Stimulated activated CD8-positive, alpha-beta memory T cell treated with anti-CD3 and anti-CD28 coated beads, Interleukin-4, amount 100 ng/mL, for 1 hour (primary cell): ENCODE measurements at places on chromosomes 6 and 20.

DNA sequence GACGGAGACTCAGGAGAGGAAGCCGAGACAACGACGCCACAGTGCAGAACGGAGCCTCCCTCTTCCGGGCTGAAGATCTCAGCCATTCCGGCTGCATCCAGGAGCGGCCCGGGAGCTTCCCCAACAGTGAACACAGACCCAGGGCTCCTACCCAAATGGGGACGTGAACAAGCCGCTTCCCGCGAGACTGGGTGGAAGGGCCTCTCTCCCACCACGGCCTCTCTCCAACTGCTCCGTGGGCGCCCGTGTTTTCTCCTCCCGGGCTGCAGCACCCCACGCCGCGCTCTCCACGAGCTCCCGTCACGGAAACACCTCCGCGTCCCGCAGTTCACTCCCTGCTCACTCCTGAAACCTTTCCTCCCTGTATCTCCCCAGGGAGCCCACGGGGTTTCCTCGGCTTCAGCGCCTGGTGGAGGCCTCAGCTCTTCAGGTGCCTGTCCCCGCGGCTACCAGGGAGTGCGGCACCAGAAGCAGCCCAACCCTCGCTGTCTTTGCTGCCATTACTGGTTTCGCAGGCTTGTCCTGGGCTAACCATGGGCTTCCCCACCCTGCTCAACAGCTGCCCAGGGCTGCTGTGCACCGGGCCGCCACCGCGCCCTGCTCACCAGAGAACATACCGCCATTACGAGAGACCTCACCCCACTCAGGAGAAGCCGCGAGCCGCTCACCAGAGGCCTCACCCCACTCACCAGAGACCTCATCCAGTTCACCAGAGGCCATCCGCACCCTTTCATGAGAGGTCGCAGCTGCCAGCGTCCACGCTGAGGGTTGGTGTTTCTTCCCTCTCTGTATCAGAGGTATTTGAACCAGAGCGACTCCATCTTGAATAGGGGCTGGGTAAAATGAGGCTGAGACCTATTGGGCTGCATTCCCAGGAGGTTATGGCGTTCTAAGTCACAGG, 922.8 kb downstream of the QKI start:
- DNase-seq = no peak

GRCh38 chr6:82906951-82907350, 158.7 kb downstream of the UBE3D start:
- DNase-seq = no peak

DNA sequence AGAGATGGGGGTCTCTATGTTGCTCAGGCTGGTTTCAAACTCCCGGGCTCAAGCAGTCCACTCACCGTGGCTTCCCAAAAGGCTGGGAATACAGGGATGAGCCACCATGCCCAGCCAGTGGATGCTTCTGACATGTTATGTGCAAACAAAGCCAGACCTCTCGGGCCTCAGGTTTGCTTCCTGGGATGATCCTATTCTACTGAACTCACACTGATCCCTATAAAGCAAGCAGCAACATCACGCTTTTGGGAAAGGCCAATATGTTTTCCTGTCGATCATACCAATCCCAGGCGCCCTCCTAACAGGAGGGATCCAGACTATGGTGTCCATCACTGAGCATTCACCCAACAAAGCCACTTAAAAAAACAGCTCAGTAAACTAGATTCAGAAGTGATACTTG, 60.2 kb downstream of the CSE1L start:
- no peak for DNase-seq

GRCh38 chr6:133129556-133129955, 111.6 kb upstream of the EYA4 start:
- DNase-seq = no peak

- DNase-seq = no peak
These were observed 10.6 kb downstream of the NOL4L start for GRCh38 chr20:32574296-32575226.

- no peak for DNase-seq
These were observed 3.9 kb upstream of the RBM24 start for GRCh38 chr6:17277256-17277655.

DNA sequence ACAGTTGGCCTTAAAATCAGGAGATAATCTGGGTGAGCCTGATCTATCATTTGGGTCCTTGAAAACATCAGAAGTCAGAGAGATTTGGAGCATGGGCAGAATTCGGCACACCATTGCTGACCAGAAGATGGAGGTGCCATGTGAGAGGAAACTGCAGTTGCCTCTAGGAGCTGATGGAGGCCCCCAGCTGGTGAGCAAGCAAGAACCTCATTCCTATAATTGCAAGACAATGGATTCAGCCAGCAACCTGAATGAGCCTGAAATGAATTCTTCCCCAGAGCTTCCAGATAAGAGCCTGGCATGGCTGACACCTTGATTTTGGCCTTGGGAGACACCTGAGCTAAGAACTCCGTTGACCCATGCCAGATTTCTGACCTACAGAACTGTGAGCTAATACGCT, 76.3 kb upstream of the FYN start:
- DNase-seq = no peak

- DNase-seq = no peak
These were observed 485 bp upstream of the RTF2 start for GRCh38 chr20:56467968-56468315.

DNA sequence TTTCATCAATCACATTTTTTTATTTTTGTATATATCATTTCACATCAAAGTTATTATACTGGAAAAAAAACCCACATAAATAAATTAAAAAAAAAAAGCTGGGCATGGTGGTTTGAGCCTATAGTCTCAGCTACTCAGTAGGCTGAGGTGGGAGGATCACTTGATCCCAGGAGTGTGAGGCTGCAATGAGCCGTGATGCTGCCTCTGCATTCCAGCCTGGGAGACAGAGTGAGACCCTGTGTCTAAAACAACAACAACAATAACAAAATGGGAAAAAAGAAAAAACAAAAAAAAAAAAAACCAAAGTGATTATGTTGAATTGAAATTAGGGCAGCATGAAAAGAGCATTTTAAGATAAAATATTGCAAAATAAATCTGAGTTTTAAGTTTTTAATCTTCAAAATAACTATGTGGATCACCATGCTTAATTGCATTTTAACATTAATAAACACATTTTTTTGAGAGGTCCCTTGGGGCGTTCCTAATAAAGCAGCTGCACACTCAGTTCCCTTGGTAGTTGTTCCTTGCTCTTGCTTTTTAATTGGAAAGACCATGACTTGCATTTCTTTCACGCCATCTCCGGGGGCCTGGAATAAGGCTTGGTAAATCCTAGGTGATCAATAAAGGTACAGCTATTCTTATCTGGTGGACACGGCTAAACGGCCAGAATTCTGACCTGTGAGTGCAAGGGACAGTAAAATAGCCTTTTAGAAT, 15.1 kb downstream of the NOX3 start:
- DNase-seq = no peak

DNA sequence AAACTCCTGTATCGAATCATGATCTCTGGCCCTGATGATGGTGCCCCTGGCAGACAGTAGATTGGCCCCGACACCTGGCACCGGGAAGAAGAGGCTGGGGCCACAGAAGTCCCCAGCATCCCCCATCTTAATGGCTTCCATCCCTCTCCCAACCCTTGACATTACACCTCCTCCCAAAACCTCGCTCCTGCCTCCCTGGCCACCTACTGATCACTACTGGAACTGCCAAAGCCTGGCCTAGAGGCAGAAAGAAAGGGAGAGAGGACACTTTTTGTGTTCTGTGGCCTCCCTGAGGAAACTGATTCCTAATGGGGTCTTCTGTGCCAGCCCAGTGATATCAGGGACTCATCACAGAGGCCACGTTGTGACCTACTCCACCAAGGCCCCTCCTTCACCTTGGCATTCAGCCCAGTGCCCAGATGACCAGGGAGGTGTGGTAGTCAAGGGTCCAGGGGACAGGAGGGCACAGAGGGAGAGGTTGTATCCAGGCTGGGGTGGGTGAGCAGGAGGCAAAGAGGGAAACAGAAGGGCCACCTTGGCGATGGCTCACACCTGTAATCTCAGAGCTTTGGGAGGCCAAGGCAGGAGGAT, 6.1 kb downstream of the C20orf173 start:
- no peak for DNase-seq
